ENCODE measurements at places on chromosomes 11 and 22. TPM values are rescaled to one million over a fixed set of nuclear protein-coding genes. Genes with fewer than 3 reads are reported as not detected.

DNA sequence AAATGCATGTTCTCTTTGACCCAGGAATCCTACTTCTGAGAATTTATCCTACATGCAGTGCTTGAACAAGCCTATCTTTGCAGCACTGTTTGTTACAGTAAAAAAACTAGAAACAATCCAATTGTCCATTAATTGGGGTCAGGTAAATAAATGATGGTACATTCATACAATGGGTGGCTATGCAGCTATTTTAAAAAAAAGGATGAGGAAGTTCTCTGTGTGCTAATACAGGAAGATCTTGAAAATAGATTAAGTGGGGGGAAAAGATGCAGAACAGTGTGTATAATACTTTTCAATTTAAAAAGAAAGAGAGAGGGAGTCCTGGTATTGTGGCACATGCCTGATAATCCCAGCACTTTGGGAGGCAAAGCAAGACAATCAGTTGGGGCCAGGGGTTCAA lies 9.5 kb upstream of the CREB3L1 start:
- no peaks in the 10 kb centered on the region for H3K36me3 ChIP-seq
- H3K4me1 ChIP-seq = peaks cover 13% of the 10 kb centered on the region
- no peak for DNase-seq
- H3K27me3 ChIP-seq = no peaks in the 10 kb centered on the region
- H3K27ac ChIP-seq = no peak overlapping the region
- no peak overlapping the region for H3K4me3 ChIP-seq

GRCh38 chr11:79447038-79447786 lies 6.4 kb upstream of the TENM4 start:
- H3K36me3 ChIP-seq = no peaks in the 10 kb centered on the region
- no peak overlapping the region for H3K27ac ChIP-seq

DNA sequence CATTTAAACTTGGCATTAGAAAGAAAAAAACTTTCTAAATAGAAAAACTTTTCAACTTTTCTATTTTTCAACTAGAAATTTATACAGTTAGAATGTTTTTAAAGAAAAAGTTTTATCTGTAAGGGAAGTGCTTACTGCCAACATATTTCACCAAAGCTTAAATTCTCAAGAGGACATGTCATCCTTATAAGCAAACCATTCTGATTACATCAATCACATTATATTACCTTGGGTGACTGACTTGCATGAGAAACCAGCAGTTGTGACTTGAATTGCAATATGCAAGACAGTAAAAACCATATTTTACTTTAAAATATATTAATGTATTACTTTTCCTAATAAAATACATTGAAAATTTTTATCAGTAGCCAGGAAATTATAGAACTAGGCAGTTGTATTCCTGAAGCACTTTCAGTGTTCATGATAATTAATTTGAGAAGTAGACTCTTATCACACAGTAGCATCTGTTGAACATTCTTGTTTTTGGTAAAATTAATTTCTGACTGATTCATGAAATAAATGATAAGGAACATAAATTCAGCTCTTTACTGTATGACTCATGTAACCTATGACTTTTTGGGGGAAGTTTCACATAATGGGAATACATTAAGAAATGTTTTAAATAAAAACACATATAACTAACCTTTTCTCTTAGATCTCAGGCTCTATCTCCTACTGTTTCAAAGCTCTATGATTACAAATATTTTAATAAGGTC lies 345.0 kb upstream of the CCDC179 start:
- H3K36me3 ChIP-seq = no peaks in the 10 kb centered on the region
- no peak overlapping the region for H3K27ac ChIP-seq
- H3K4me3 ChIP-seq = no peak overlapping the region
- no peaks in the 10 kb centered on the region for H3K27me3 ChIP-seq
- no peak for DNase-seq

DNA sequence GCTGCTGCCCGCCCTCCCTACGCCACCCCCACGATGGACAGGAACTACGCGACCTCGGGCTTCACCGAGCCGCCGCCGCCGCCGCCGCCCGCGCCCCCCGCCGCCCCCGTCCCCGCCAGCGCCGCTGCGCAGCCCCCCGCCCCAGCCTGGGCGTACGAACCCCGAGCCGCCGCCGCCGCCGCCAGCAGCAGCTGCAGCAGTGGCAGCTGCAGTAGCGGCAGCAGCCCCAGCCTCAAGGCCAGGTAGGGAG lies 407 bp downstream of the QSER1 start:
- H3K27me3 ChIP-seq = no peaks in the 10 kb centered on the region
- peak overlapping the region; percentile 87 for H3K4me3 ChIP-seq
- no peaks in the 10 kb centered on the region for H3K36me3 ChIP-seq
- H3K27ac ChIP-seq = peak overlapping the region; percentile 90

Gene KRTAP5-3
- polyA plus RNA-seq = not detected

Gene OR5B2
- 0.01 TPM for polyA plus RNA-seq

Measured in large intestine (tissue), 12 donors.